Stimulated activated CD8-positive, alpha-beta memory T cell treated with anti-CD3 and anti-CD28 coated beads, Interleukin-4, amount 100 ng/mL, for 24 hours (primary cell): ENCODE measurements at places on chromosomes 5 and 9.
A peak's percentile ranks its signal among the peaks of the same experiment; 100 is the strongest.

DNA sequence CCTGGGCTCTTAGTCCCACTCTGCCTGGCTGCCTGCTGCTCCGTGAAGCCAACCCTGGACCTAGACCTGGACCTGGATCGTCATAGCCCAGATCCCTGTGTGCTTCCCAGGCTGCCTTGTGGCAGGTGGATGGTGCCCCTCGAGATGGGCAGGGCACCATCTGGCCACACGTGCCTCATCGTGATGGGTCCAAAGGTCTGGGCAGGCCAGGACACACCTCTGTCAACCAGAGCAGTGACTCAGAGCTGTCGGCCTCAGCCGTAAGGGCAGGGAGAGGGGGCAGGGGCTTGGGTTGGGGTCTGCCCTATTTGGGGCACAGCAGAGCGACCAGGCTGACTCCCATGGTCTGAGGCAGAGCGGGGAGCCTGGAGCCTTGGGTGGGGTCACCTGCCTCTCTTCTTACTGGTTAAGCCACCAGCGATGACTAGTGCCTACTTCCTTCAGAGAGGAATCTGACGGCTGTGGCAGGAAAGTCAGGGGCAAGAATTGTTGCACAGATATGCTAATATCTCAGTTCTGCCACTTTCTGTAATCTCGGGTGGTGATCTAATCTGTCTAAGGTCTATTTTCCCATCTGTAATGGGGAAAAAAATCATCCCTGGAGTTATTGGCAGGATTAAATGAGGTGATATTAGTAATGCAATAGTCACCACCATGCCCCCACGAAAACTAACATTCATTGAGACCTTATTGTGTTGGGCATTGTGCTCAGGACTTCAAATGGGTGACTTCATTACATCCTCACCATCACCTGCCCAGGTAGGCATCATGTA is 3.2 kb upstream of the CDHR2 start:
- no peak for DNase-seq

- DNase-seq, result no peak
Measured at GRCh38 chr5:138639326-138639725, 64.1 kb upstream of the HSPA9 start.

DNA sequence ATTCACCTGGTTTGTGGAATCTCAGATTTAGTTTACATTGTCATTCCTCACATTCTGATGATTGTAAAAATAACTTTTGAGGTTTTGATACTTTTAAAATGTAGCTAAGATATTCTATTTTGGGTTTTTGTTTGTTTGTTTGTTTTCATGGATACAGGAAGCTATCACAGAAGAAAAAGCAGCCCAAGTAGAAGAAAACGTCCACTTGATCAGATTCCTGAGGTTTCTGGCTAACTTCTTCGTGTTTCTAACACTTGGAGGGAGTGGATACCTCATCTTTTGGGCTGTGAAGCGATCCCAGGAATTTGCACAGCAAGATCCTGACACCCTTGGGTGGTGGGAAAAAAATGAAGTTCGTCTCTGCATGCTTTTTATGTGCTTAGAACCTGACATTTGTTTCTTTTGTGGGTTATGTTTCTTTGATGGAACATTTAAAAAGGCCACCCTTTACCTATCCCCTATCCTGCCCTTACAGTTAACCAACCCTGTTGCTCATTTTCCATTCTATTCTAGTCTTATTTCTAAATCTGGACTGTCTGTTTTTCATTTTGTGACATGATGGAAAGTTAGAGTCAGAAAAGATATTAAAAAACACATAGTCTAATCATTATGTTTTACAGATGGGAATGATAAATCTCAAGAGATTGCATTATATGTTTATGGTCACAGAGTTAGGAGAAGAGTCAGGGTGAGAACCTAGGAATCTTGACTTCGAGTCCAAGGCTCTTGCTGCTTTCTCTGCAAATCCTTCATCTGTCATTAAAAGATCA is 163.7 kb downstream of the ALDH1A1 start:
- no peak for DNase-seq

- DNase-seq, result peak; percentile 27
Measured at GRCh38 chr5:80569961-80570786, at the start of gene ANKRD34B. TSS of gene ANKRD34B (minus strand) at chr5:80570280. CDS start at chr5:80560019, 10,261 bp downstream.

DNA sequence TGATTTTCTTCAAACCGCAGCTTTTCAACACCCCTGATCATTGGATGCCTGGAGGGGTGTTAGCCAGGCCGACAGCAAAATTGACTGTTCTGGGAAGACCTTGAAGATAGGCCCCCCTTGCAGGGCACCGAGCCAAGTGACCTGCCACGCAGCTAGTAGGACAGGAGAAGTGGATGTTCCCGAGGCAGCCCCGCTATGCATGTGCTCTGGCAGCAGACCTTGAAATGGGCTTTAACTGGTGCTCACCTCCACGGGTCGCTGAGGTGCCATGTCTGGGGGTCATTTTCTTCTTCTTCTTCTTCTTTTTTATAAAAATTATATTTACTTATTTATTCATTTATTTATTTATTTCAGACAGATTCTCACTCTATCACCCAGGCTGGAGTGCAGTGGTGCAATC is 12.6 kb downstream of the FGF18 start:
- DNase-seq, result no peak

DNA sequence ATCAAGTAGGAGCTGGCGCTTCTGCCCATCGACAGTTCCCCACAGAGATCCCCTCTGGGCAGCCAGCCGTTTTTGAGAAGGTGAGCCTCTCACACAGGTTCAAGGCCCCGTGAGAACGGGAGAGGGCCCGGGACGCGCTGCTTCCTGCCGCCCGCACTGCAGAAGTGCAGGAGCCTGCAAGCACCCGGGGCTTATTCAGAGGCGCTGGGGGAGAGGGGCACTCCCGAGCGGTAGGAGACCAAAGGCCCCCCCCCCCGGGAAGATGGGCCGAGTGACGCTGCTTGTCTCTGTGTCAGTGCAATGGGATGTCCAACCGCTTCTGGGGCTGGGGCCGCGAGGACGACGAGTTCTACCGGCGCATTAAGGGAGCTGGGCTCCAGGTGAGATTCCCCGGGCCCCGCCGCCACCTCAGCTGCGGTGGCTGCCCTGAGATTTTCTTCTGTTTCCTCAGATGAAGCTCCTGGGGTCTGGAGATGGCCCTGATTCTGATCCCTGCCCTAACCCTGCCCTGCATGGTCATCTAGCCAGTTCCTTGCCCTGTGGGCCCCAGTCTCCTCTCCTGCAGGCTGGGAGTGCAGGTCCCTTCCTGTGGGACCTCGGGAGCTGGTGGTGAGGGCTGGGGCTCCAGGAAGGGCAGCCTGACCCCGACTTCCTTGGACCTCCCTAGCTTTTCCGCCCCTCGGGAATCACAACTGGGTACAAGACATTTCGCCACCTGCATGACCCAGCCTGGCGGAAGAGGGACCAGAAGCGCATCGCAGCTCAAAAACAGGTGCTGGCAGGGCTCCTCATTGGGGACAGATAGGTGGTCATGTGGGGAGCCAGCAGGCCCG is 8.5 kb downstream of the B4GALT7 start:
- no peak for DNase-seq

DNA sequence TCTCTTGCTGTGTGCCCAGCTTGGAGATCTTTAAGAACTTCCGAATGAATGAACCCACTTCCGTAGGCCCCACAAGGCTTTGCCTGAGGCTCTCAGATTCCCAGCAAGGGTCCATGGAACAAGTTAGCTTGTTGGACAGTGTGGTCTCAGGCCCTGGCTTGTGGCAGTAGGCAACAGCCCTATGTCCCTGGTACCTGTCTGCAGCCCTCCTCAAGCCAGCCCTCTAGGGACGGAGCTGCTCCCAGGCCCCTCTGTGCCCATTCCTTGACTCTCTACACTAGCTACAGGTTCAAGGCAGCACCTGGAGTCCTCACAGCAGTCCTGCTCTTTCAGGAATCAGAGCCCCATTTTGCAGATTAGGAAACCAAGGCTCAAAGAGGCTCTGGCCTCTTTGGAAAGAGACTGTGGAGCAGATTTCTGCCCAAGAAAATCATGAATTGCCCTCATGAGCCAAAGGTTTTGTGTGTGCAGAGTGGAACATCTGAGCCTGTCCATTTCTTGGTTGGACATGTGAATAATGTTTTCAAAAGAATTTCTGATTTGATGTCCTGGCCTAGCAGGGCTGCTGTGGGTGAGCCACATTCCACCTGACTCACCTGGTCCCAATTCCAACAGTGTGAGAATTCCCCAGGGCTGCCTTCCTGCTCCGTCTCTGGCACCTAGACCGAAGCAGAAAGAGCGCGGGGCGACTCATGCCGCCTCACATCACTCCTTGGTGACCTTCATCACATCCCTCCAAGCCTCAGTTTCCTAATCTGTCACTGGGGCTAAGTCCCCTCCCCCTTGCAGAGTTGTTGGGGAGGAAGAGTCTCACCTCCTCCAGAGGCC is 131.7 kb downstream of the BARX1 start:
- no peak for DNase-seq
